ENCODE measurements at places on chromosomes 6 and 20.

- DNase-seq = no peak
Observed at GRCh38 chr6:131828080-131828479, 20.3 kb downstream of the ENPP1 start.

DNA sequence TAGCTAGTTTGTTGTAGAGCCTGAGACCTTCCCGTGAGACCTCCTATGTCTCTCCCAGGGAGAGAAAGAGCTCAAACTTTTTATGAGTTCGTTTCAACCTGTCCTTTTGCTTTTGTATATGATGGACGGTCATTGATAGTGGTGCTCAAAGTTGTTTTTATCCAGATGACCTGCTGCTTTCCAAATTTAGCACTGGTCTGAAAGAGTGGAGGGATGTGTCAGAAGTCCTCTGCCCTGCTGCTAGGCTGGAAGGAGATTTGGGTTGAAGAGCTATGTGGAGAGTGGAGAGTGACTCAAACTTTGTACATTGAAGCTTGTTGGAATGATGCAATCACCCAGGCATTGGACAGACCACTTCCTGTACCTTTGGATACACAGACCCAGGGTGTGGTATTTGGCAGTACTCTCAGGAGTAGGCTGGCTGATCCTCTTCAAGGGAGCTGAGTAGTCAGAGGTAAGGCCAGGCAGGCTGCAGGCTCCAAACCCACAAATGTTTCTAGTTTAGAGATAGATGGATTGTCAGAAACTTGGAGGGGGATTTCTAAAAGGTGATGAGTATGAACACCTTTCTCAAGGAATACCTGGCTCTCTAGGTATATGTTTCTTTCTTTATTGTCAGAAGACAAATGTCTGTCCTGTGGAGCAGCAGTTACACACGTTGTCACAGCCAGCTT, 49.4 kb upstream of the RREB1 start:
- peak; percentile 98 for DNase-seq

GRCh38 chr6:107218142-107218541, 102.8 kb upstream of the BEND3 start:
- DNase-seq = no peak

- no peak for DNase-seq
Observed at GRCh38 chr6:12423832-12424231, 133.7 kb downstream of the EDN1 start.

DNA sequence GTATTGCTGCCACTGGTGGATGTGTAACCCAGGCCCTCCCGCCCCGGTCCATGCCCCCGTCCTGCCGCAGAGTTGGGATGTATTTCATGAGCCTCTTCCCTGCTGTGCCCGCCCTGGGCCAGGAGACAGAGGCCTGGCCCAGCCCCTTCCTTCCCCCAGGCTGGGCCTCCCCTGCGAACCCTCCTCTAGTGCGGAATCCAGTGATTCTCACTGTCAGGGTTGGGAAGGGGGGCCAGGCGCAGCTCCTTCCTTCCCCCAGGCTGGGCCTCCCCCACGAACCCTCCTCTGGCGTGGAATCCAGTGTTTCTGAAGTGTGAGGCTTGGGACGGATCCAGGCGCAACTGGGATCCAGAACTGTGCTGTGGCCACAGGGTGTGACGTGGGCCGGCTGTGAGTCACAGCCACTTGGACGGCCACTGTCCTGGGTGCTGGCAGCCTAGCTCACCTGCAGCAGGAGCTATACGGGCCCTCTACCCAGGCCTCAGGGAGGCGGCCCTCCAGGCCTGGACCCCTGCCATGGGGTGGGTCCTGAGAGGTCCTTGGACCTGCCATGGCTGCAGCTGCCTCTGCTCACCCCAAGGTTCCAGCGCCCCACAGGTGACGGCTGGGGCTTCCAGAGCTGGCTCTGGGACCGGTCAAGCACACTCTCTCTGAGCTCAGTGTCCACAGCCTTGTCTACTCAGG, 28.3 kb downstream of the COL20A1 start:
- DNase-seq = no peak

- DNase-seq = no peak
Observed at GRCh38 chr20:41507851-41508250, 110.3 kb downstream of the CHD6 start.

GRCh38 chr6:125789576-125790357, 993 bp upstream of the NCOA7 start:
- DNase-seq = peak; percentile 61

- DNase-seq = no peak
Observed at GRCh38 chr6:155432293-155432692, 23.3 kb downstream of the NOX3 start.

Data from SW480 (cell line).